CD4-positive, alpha-beta T cell treated with Interleukin-17A for 1 hour (primary cell): ENCODE measurements at places on chromosomes 6 and 20.
A peak's percentile ranks its signal among the peaks of the same experiment; 100 is the strongest.

DNA sequence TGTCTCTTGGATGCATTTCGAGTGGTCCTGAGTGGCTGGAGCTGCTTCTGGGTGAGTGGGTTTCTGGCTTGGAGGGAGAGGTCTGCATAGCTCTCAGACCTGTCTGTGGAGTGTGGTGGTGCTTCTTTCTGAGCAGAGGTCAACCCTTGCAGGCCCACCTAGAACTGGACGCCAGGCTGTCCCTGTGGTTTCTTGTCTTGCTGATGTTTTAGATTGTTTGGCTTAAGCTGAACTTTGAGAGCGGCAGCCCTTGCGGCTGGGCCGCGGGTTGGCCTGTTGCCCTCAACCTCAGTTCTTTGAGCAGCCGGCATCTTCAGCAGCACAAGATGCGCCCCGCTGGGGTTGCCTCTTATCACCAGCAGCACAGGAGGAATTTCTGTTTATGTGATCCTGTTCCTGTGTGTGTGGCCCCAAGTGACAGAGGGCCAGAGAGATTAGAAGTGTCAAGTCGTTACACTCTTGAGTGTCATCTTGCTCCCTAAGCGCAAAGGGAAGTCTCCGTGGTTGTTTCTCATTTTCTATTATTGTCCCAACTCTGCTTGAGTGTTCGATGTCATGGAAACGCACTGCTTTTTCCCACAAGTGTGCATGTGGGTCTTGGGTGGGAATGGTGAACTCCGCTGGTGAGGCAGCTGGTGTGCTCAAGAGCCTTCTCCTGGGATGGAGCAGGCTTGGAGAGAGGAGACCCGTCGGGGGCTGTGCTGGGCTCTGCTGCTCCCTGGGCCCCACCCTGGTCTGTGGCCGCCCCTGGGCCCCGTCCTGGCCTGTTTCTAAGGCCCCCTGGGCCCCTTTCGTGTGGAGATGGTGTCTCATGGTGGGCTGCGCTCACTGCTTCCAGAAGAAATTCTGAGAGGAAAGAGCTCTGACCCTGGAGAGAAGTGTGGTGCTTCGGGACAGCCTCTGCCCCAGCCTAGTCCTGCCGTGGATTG, 20.1 kb upstream of the SLC22A1 start:
- DNase-seq = no peak

DNA sequence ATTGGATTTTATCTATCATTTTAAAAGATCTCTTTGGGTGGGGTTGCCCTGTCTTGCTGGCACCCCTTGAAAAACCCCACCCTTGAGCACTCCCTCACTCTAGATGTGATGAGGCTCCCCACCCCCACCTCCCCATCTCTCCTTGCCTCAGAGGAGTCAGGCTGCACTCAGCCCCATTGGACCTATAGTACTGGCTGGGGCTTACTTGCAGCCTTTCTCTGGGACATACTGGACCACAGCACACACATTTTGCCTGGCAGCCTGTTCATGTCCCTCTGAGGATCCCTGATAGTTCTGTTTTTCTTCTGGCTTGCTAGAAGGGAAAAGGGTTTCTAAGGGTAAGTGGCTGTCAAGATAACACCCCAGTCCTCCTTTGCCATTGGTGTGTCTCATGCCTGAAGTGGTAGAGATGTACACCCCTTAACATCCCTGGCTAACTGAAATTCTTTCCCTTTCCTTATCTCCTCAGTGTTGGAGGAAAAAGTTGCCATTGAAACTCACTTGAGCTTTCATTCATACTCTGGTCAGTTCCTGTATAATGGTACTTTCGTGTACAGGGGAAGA, 553.4 kb upstream of the CITED2 start:
- DNase-seq = no peak

- DNase-seq = no peak
These were observed 75.2 kb downstream of the YTHDF1 start for GRCh38 chr20:63140514-63141433.

- no peak for DNase-seq
These were observed 30.7 kb downstream of the PTPN1 start for GRCh38 chr20:50540620-50541605.

GRCh38 chr20:56605261-56605996, 23.7 kb upstream of the TFAP2C start:
- DNase-seq = no peak

DNA sequence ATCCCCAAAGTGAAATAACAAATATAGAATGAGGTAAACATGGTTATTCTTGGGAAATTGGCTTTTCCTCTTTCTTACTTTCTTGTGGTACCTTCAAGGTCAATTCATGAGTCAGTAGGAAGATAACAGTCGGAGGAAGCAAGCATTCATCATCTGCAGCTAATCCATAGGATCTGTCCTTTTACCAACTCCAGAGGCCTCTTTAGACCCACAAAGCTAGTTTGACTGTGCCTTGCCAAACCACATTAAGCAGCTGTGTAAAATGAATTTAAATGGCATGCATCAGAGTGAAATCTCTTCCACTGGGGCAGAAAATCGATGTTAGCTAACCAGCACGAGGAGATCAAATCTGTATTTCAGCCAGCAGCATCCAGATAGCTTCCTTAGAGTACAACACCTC, 171.3 kb downstream of the TMEM242 start:
- no peak for DNase-seq

DNA sequence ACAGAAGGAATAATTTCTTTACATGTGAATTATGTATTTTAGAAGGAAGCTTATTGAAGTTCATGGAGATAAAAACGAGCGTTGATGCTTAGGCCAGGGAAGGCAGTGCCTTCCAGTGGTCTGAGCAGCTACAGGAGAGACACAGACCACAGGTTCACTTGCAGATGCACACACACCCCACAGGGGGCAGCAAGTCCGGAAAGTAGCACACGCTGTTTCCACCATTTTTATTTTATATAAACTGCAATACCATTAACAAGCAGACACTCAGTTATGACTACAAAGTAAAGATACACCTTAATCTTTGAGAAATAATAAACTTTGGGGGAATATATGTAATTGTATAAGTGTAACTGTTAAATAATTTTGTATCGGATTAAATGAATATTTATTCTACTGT, 13.5 kb upstream of the DACT2 start:
- no peak for DNase-seq

- DNase-seq = no peak
These were observed 859.4 kb downstream of the MAFB start for GRCh38 chr20:39829661-39830060.

DNA sequence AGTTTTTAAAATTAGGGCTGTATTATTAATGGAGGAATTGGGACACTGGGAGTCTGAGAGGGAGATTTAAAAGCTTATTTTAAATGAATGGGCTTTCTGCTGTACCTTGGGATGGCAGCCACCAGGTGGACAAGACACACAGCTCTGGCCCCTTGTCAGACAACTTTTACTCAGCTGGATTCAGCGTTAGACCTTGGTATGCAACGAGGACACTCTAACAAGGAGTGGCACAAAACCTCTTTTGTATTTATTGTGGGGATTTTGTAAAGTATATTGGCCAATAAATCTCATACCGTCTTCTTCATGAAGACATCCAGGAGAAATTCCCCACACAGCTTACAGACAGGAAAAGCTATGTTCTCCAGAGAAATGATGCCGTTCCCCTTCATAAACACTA, 105.7 kb downstream of the LCA5 start:
- no peak for DNase-seq

DNA sequence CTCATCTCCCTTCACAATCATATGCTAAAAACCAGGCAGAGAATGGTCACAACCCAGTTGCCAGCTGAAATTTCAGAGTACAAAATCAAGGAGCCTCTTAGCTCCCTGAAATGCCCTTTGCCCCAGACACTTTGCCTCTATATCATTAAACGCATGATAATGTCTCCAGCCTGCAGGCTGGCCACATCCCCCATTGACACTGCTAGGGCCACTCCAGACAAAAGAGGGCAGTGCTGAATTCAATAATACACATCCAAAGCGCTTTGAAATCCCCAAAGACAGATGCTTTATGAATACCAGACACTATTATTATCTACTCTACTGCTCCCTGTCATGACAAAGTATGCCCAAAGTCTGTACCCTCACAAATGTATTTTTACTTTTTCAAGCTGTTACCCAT, 348.3 kb upstream of the POU3F2 start:
- no peak for DNase-seq

DNA sequence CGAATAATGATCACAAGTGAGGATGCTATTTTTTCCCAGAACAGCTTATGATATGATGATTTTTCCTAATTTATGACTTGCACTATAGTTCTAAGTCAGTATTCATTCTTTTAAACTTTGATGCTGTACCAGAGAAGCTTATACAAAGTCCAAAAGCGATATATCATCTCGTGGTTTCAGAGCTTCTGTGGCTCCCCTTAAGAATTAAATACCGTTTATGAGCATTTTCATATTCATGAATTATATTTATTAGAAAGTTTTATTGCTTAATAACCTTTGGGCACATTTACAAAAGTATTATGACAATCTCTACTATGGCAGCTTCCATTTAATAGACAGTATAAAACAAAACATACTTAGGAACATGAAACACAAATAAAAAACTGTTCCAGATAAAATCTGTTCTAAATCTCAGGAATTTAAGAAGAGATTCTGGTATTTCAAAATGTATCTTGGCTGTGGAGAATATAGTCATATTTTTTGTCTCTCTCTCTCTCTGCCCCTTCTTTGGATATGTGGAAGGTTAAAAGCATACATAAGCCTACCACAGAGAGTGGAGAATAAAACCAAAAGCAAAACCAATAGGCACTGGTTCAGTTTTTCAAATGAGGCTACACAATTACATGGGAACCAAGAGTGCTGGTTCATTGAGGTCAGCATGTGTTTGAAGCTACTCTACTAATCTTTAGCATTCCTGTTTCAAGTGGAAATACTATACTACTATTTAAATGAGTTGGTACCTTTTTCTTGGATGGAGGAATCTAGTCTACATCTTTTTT, 884.5 kb upstream of the GJE1 start:
- DNase-seq = no peak

DNA sequence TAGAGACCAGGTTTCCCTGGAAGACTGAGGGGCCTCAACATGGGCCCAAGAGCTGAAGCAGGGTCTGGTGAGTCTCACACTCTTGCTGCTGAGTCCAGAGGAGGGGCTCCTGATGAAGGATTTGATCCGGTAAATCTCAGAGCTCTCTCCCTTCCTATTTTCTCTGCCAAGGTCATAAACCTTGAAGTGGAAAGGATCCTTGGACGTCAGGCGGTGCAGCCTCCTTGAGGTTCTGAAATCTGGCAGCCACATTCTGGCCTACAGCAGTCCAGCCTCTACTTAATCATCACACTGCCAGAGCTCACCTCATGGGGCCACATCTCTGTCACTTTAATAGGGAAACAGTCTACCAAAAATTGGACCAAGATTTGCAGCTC, 24.0 kb downstream of the ACSS1 start:
- DNase-seq = no peak

GRCh38 chr6:164097056-164097455, 682.5 kb downstream of the QKI start:
- DNase-seq = no peak

- DNase-seq = no peak
These were observed at the start of gene TFAP2B for GRCh38 chr6:50818673-50819072. TSS of gene TFAP2B (plus strand) at chr6:50818871. CDS start at chr6:50818892, 21 bp downstream.

- DNase-seq = no peak
These were observed 148.3 kb downstream of the SMOC2 start for GRCh38 chr6:168589275-168589674.

- no peak for DNase-seq
These were observed 147.8 kb downstream of the SYCP2 start for GRCh38 chr20:59785669-59785959.

DNA sequence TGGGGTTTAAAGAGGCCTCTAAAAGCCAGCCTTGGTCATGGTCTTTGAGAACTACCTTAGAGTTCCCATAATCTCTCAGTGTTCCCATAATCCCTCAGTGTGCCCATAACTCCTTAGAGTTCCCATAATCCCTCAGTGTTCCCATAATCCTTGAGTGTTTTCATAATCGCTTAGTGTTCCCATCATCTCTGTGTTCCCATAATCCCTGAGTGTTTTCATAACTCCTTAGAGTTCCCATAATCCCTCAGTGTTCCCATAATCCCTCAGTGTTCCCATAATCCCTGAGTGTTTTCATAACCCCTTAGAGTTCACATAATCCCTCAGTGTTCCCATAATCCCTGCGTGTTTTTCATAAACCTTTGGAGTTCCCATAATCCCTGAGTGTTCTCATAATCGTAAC, 199.2 kb downstream of the QKI start:
- no peak for DNase-seq

DNA sequence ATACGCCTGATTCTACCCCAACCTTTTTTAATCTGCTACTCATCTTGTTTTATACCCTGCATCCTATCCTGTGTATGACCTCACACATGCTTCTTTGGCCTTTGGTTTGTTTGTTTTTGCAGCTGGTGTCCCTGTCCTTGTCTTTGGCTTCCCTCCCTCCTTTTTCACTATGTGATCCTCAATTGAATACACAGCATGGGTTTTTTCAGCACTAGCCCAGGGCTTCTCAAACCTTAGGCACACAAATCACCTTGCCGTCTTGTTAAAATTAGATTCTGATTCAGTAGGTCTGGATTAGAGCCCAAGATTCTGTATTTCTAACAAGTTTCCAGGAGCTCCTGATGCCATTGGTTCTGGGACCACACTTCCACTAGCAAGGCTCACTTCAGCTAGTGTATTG, 321.5 kb upstream of the MAN1A1 start:
- DNase-seq = no peak

- DNase-seq = no peak
These were observed 235.3 kb upstream of the CEP162 start for GRCh38 chr6:84462698-84463097.

- DNase-seq = no peak
These were observed 54.9 kb downstream of the RPP40 start for GRCh38 chr6:4948781-4949450.

DNA sequence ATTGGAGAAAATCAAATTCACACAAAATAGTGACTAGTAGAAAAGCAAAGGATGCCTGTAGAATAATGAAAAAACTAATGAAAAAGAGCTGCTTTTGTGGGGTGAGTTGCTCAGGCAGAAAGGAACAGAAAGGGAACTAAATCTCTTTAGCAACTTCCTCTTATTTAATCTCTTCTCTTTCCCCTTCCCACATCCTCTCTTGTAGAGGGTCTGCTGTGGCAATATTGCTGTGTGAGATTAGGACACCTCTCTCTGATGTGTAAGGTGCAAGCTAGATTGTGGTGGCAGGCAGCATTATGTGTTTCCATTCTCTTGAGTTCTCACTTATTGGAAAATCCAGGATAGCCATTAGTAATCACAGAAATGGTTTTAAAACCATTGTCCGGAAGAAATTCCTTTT, 49.7 kb downstream of the SYNE1 start:
- DNase-seq = no peak

- DNase-seq = no peak
These were observed 21.2 kb downstream of the CLVS2 start for GRCh38 chr6:123017104-123017682.

- no peak for DNase-seq
These were observed 191.9 kb downstream of the CENPW start for GRCh38 chr6:126531840-126532239.

DNA sequence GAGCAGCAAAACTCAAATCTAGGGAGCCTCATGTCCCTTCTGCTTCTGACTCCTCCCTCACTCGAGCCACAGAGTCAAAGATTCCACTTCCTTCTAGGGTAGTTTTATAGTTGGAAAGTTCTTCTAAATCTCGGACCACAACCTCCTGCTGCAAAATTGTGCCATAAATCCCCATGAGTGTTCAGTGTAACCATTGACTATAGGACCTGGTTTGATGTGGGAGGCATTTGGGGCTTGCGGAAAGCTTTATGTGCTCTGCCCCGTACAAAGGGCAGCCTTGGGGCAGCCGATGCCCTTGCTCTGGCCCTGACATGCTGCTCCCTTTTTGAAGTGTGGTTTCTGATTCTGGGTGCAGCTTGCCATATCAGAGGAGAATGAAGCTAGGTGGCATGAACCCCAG, 43.6 kb upstream of the IER3 start:
- DNase-seq = peak; percentile 19
